Activated CD8-positive, alpha-beta memory T cell treated with anti-CD3 and anti-CD28 coated beads for 1 hour (primary cell): ENCODE measurements at places on chromosomes 5 and 9.

DNA sequence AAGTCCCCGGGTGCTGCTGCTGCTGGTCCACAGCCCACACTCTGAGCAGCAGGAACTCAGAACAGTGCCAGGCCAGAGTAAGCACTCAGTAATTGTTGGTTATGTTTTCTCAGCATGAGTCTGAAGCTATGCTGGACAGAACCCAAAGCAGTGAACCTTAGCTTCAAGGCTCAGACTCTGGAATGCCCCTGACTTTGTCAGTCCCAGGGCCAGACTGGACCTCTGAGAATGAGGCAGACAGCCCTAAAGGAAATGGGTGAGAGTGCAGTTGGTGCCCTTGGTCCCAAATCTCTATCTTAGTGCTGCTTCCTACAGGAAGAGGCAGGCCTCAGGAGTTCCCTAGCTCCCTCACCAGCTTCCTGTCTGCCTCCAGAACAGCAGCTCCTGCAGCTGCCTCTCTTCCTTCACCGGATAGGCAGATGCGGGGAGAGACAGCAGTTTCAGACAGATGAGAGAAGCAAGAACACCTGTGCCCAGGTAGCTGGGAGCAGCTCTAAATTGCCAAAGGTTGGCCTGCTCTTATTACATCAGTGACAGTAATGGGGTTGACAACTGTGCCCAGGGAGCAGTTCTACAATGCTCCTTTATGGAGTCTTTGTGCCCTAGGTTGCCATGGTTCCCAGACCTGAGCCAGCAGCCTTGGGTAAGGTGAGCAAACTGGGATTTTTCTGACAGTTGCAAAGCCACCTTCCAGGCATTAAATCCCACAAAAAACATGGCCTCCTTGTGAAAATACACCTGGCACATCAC, 82.2 kb upstream of the CXCL14 start:
- DNase-seq = no peak

GRCh38 chr9:69342769-69343168, 17.8 kb downstream of the ENTREP1 start:
- no peak for DNase-seq

DNA sequence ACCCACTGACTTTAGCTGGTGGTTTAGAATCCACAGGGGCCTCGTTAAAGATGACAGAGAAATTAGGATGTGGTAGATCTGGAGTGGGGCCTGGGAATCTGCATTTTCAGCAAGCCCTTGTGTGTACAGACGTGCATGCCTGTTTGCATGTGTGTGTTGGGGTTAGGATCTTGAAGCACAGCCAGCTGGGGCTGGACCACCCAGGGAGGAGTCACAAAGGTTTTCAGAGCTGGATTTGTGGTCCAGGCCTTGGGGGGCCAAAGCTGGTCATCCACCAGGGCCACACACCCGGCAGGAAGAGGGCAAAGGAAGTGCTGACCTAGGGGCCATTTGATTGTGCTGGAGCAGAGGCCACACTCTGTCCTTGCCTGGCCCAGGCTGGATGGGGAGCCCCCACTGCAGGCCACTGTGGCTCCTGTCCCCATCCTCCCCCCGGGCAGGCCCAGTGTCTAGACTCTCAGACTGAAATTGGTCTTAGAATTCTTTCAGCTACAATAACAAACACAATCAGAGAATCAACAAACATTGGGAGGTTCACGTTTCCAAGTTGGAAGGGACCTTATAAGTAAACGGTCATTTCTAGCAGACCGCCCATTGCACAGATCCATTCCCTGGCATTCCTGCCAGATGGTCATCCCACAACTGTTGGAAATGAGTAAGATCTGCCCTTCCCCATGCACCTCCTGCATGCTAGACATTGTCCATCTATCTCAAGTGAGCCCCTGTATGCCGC, 10.3 kb downstream of the CDX1 start:
- DNase-seq = no peak

DNA sequence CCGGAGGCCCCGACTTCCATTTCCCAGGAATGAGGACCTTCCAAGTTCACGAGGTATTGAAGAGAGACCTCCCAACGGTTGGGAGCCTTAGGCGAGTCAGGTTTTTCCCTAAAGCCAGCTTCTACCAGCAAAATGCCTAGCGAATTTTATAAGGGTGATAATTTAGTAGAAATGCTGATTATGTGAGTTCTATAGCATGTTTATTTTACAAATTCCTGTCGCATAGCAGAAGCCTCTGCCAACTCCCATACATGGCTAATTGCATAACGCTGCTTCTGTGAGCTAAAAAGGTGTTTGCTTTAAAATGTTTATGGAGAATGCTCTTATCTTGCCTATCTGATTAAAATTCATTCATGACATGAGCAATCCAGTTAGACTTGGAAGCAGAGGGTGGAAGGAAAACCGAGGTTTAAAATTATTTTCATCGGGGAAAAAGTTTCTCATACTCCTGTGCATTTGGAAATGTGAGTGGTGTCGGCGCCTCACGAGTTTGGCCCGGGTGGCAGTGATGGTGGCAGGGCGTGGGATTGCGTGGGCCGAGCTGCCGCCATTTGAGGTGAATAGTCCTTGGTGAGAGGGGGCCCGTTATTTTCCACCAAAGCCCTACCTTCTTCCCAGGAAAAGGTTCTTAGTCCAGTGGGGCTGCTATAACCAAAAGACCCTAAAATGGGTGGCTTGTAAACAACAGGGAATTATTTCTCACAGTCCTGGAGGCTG, 104.4 kb upstream of the FCN2 start:
- DNase-seq = no peak

GRCh38 chr9:104905931-104906330, 22.0 kb downstream of the ABCA1 start:
- no peak for DNase-seq

DNA sequence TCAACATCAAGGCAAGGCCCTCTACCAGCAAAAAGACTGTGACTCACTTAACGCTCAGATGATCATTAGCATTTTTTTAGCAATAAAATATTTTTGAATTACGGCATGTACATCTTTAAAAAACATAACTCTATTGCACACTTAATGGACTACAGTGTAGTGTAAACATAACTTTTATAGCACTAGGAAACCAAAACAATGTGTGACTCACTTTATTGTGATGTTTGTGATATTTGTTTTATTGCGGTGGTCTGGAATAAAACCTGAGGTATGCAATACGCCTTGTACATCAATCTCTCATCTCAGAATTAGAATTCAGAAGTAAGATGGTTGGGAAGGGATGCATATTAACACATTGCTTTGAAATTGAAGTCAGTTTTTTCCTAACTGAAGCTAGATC, 106.9 kb upstream of the PTCH1 start:
- no peak for DNase-seq

GRCh38 chr5:5199495-5199894, 59.4 kb downstream of the ADAMTS16 start:
- DNase-seq = no peak

GRCh38 chr9:127079446-127080140, 42.8 kb downstream of the ANGPTL2 start:
- DNase-seq = no peak

DNA sequence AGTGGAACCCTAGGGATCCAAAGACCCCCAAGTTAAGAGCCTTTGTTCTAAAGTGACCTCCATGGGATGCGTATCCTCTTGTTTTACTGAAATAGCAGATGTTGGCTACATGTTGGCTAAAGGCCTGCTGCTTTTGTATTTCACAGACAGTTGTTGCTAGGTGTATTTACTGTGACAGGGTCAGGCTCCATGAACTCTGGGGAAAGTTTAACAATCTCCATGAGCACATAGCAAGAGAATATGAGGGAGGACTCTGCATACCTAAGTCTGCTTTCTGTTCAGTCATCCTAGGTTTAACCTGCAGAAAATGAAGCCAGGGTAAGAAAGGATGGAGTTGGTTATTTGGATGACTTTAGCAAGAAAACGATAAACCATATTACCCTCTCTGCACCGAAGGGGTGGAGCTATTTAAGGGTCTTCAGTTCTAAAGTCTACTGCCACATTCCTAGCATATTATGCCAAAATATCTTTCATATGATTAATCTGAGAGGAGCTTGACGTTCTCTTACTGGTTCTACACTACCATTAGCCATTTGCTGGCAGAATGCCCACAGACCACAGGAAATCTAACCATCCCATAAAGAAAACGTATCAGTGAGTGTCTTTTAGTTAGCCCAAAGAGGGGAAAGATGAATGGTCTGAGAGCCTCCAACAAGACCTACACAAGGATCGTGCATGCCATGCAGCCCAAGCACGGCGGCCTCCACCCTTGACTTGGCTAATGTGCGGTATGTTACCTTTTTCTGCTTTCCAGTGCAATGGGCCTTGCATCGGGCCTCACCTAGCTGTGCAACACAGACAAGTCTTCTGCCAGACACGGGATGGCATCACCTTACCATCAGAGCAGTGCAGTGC, 127.8 kb downstream of the SAXO1 start:
- DNase-seq = no peak

DNA sequence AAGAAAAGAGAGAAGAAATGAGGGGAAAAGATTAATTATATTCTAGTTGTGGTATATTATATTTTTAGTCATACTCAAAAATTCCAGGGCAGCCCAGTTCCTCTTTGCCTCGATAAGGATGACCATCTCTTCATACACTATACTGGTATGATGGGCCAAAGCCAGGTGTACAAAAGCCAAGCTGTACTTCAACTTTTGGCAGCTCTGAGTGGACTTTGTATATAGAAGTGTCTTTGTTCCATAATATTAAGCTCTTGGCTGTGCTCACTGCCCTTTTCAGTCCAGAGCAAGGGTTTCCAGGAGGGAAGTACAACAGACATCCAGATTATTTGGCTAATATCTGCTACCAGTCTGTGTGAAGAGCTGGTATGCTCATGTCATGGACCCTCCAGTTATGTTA, 934.3 kb upstream of the CDH10 start:
- DNase-seq = no peak

- no peak for DNase-seq
Observed at GRCh38 chr5:130092991-130093390, 188.7 kb downstream of the CHSY3 start.

- DNase-seq = no peak
Observed at GRCh38 chr9:136740971-136741882, 1.5 kb downstream of the LCN10 start.

DNA sequence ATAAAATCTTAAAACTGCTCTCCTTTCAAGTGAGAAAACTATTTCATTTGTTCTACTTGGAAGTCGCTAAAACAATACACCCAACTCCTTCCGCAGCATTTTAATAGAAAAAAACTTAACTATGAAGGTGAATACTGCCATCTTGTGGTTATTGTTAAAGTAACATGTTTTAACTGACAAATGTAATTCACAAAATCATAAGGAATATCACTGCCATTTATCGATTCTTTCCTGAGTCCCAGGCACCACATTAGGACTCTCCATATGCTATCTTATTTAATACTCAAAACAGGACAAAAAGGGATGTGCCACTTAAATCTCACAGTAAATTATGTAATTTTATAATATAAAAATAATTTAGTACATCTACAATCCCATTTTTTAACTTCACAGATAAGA, 130.5 kb upstream of the ITGA1 start:
- no peak for DNase-seq

GRCh38 chr9:134605351-134605965, 36.1 kb upstream of the COL5A1 start:
- no peak for DNase-seq

DNA sequence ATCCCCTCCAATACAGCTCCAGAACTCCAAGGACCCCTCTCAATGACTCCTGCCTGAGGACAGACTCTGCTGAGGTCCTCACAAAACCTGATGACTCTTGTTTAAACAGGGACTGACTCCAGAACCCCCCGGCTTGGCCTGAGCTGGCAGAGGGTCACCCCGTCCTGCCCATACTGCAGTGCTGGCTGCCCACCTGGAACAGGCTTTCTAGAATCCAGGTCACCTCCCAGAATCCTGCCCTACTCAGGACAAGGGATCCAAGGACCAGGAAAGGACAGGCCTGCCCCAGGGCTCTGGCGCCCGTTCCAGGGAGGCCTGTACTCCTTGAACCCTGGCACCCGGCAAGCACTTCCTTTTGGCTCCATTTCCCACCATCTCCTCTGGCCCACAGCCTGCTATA, 22.2 kb downstream of the RALGDS start:
- no peak for DNase-seq

- no peak for DNase-seq
Observed at GRCh38 chr5:1400936-1401335, 44.3 kb downstream of the SLC6A3 start.

DNA sequence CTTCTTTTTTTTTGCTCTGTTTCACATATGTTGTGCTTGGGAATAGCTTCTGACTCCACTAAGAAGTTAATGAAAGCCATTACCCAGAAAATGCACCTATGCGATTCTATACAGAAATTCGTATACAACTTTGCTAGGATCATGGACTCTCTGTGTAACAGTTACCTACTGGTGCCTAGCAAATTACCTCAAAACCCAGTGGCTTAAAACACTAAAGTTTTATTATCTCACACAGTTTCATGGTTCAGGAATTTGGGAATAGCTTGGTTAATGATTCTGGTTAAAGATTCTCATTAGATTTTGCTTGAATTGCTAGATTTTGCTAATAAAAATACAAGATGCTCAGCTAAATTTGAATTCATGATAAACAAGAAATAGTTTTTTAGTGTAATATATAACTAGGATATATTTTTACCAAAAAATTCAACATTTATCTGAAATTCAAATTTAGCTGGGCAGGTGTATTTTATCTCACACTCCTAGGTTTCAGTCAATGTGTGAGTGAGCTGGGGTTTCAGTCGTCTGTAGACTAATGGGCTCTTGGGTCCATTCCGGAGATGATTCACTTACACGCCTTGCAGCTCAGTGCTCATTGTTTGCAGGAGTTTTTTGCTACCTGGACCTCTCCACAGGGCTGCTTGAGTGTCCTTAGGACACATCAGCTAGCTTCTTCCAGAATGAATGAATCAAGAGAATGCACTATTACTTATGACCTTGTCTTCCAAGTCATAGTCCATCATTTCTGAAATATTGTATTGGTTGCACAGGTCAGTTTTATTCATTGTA, 75.1 kb downstream of the MROH2B start:
- DNase-seq = no peak

- no peak for DNase-seq
Observed at GRCh38 chr5:86175224-86175623, 442.5 kb upstream of the COX7C start.

DNA sequence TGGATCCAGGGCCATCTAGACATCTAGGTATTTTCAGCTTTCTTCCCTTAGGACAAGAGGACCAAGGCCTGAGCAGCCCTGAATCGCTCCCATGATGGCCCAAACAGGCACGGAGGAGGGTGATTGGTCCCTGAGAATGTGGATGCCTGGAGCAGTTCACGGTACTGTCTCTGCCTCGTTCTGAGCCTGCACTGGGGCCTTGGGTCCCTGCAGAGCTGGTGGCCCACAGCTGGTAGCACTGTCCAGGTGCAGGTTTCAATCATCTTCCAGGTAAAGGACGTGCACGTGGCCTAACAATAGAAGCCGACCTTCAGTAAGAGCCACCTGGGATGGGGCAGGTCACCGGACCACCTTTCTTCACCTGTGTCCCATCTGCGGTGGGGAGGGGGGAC, 19.4 kb upstream of the FCN1 start:
- DNase-seq = no peak
